Tongue (tissue), 3 donors: ENCODE measurements at places on chromosomes 11 and 22. TPM values are rescaled to one million over a fixed set of nuclear protein-coding genes. Genes with fewer than 3 reads are reported as not detected.
A peak's percentile ranks its signal among the peaks of the same experiment; 100 is the strongest.

- DNase-seq: no peak
Measured at GRCh38 chr11:112769170-112769569, 192.1 kb upstream of the NCAM1 start.

GRCh38 chr11:83823461-83824025, 537.4 kb upstream of the CCDC90B start:
- DNase-seq: no peak

GRCh38 chr11:86816251-86816726, 15.9 kb downstream of the PRSS23 start:
- no peak for DNase-seq

DNA sequence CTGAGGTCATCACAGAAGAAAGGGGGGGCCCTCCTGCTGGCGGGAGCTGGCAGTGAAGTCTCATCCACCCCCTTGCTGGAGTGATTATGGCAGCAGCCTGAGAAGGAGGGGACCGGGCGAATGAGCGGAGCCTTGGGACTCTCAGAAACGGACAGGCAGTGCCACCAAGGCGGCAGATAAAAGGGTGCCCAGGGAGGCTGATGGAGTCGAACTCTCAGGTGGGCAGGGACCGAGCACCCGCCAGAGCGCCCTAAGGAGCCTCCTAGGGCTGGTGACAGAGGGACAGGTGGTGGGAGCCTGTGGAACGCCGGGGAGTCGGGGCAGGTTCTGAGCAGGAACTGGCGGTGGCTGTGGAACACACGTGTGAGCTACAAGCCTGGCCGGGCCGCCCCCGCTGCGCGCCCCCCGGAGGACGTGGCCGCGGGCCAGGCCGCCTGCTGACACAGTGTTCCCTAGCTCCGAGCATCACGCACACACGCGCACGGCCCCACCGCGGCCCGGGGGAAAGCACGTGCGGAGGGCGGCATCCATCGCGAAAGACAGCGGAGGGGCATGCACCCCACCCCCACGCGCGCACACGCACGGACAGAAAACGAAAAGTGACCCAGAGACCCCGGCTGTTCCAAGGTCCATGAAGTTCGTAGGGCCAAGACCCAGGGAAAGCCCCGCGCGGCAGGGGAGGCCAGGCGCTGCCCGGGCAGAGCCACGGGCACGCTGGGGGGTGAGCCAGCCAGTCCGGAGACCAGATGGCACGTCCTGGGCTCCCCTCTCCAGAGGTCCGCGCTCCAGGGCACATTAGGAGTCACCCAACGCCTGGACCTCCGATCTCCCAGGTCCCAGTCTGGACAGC, 1.0 kb downstream of the VWCE start:
- DNase-seq: peak; percentile 87

DNA sequence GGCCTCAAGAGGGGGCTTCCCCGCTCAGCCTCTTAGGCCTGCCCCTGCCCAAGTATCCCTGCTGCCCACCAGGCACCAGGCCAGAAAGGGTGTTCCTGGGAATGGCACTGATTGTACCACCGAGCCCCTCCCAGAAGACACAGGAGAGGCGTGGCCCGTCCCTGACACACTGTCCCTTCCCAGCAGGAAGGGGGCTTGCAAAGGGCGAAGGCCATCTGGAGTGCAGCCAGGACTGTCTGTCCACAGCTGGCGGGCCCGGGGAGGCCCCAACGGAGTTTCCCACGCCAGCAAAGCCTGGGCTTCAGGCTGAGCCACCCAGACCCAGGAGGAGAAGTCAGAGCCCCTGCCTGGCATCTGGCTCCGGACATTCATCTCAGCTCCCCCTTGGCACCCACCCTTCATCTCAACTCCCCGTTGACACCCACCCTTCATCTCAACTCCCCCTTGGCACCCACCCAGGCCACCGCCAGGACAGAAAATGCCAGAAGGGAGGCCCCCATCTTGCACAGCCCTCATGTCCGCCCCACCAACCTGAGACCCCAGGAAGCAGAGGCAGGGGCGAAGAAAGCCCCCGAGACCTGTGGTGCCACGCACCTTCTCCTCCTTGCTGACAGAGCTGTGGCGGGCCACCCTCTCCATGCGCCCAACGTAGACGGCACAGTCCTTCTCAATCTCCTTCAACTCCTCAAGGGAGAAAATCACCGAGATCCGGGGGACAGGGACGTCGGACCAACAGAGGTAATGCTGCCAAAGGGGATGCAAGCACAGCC, 19.4 kb downstream of the TUBGCP6 start:
- DNase-seq: peak; percentile 25

- no peak for DNase-seq
Measured at GRCh38 chr11:41031551-41032060, 427.8 kb downstream of the LRRC4C start.

DNA sequence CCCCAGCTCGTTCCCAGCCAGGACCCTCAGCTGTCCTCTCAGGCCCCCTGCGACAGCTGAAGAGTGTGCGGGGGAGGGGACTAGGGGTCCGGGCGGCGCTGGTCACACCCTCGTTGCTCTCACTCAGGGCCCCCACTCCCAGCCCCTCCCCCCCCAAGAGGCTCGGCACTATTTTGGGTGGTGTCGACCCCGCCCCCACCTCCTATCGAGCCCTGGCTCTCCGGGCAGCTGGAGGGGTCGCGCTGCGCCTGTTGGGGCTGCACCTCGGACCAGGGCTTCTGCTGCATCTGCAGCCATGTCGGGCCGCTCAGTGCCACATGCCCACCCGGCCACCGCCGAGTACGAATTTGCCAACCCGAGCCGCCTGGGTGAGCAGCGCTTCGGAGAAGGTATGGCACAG, at the start of gene HSPB2:
Gene HSPB2, plus strand, starts transcription at position 200 of the 400 bp plus-strand sequence. Its CDS starts 96 bp downstream, at position 296.
- peak; percentile 88 for DNase-seq

- DNase-seq: no peak
Measured at GRCh38 chr22:37242395-37242918, 1.6 kb downstream of the RAC2 start.

DNA sequence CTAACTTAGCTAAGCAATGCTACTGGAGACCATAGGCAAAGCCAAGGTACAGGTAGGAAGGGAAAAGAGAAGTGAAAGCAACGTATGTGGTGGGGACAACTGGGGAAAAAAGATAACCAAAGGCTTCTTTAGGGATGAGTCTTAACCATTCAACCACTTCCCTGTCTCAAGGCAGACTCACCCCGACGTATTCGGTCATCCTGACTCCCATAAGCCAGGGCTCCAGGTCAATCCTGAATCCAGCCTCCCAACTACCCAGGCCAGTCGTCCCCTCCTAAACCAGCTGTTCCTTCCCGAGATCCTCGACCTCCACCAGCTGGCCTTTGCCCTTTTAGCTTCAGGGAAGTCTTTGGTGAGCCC, 330 bp downstream of the ACP2 start:
- DNase-seq: no peak

DNA sequence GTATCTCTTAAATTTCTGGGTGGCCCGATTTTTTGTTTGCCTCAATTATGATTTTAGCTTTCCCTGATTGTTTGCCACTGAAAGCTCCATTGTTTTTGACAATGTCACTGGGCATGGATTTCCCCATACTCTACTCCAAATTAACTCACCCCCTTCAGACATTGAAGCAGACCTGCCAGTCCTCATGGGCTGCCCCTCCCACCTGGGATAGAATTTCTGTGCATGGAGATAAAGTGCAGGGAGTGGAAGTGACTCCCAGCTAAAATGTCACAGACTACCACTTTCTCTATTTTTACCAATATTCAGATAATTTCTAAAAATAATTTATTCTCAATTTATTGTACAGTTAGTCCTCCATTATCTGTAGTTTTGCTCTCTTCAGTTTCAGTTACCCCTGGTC, 79.1 kb upstream of the CLPB start:
- no peak for DNase-seq

- no peak for DNase-seq
Measured at GRCh38 chr11:24773322-24773721, 276.5 kb downstream of the LUZP2 start.

GRCh38 chr22:19970479-19971275, 29.1 kb upstream of the TXNRD2 start:
- peak; percentile 74 for DNase-seq

DNA sequence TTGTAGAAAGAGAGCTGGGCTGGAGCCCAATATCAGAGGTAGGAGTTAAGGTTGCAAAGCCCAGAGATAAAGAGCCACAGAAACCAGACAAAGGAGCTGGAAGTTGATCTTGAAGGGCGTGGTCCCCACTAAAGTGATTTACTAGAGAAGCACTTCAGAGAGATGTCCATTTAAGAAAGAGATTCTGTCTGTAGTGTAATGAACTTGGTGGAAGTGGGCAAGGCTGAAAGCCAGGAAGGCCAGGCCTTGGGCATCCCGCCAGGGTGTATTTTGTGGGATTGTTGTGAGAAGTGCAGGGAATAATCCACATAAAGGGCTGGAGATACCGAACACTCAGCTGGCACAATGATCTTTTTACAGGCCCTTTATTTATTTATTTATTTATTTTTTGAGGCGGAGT, 1398.8 kb downstream of the TBC1D22A start:
- no peak for DNase-seq

- no peak for DNase-seq
Measured at GRCh38 chr22:18152519-18152918, 2.5 kb downstream of the USP18 start.

DNA sequence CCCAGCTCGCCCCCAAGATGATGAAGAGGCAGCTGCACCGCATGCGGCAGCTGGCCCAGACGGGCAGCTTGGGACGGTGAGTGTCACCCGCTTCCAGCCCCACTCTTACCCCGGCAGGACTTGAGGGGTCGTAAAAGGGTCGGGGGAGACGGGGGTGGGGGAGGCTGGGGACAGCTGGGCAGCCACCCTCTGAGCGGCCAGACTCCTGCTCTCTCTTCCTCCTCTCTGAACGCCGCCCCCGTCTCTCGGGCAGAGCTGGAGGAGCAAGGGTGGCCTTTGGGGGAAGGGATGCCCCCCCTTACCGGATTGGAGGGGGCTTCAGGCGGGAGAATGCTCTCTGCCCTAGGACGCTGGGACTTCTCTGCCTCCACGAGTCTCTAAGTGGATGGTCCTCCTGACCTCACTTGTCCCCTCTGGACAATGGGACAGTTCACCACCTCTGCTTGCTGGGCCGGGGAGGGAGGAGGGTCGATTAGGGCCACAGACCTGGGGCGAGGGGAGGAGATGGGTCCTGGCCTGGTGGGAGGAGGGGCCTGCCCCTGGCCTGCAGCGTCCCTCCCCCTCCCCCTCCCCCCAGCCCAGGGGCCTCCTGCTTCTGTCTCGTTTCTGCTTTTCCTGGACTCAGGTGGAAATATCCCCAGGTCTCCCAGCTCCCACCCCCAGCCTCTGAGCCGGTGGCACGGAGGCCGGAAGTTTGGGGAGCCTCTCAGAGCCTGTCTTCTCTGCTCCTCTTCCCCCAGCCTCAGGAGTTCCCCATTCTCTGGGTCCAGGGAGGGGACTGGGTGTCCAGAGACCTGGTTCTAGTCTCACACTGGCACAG, 512 bp downstream of the SH3BP1 start:
- DNase-seq: no peak

- DNase-seq: peak; percentile 45
Measured at GRCh38 chr11:60193687-60194433, 11.0 kb upstream of the MS4A6A start.

DNA sequence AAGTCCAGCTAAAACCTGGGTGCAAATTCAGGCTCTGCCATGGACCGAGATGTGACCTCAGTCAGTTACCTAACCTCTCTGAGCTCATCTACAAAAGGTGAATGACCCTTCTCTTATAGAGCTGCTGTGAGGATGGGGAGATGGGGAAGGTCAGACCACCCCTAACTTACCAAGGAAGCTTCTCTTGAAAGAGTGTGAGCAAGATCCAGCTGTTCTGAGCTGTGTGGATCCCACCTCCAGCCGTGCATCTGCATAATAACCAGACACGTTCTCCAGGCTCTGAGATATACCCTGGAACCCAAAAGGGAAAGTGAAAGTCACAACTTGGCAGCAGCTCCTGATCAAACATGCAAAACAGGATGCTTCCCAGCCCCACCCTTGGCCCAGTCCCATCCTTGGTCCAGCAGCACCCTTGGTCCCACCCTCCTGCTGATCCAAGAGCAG, at the start of gene APOL3:
Gene APOL3, minus strand, starts transcription at position 257 of the 444 bp plus-strand sequence. CDS start 11,700 bp downstream, outside the sequence.
- peak; percentile 28 for DNase-seq

DNA sequence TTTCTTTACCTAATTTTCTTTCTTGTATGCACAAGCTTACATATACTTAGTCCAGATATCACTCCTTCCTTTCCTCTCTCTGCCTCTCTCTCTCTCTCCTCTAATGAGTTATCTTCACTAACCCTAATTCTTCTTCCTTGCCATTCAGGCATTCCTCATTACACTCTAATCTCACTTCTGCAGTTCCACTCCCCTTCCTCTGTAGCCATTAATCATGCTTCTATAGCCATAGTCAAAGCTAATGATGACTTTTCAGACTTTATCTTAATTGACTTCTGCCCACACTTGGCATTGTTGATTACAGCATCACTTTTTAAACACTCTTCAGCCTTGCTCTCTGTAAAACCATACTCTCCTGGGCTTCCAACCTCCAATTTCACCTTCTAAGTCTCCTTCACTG, 35.3 kb upstream of the SC5D start:
- no peak for DNase-seq

GRCh38 chr11:126113012-126113411, 50.3 kb upstream of the CDON start:
- no peak for DNase-seq

GRCh38 chr22:35719212-35719875, 1.7 kb downstream of the APOL5 start:
- DNase-seq: no peak

DNA sequence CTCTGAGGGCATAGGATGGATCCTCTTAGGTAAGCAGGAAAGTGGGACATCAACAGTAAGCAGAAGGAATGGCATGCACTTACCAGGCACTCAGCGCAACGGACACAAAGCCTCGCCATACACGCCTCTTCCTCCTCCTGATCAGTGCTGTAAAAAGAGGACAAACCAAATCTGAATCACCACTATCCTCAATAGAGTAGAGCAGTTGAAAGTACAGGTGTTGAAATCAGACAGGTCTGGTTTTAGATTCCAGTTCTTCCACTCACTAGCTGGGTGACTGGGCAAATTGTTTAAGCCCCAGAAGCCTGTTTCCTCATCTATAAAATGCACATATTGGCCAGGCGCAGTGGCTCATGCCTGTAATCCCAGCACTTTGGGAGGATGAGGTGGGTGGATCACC, 8.6 kb upstream of the JAML start:
- no peak for DNase-seq

DNA sequence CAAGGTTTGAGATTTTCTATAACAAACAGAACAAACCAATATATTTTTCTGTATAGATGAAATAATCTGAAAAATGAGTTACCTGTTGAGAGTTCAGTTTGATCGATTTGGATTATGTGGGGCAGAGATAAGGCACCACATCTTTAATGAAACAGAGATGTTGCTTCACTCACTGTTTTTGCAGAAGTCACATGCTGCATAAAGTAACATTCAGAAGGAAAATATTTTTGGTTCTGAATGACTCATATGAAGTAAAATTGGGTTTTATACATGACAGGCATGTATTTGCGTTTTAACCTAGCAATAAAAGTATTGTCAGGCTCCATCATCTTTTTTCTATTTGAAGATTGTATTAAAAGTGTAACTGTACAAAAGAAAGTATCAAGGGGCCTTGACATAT, 77.8 kb downstream of the BBOX1 start:
- no peak for DNase-seq

GRCh38 chr11:126591966-126592489, 236.5 kb downstream of the ST3GAL4 start:
- DNase-seq: no peak

- no peak for DNase-seq
Measured at GRCh38 chr22:47143249-47143938, 380.9 kb downstream of the TBC1D22A start.

GRCh38 chr11:87212891-87213290, 175.2 kb downstream of the TMEM135 start:
- DNase-seq: no peak

PDE2A gene
- 28.1 TPM for total RNA-seq

P2RY6 gene
- 1.0 TPM for total RNA-seq

OR2AG1 gene
- not detected for total RNA-seq

TNNT3 gene
- 5,696 TPM for total RNA-seq

TIMM10 gene
- 16.8 TPM for total RNA-seq

OR56A1 gene
- under 0.01 TPM for total RNA-seq
